ENCODE measurements at places on chromosomes 3 and 15.
A peak's percentile ranks its signal among the peaks of the same experiment; 100 is the strongest.

- H3K36me3 ChIP-seq = peaks cover 4% of the 10 kb centered on the region
- H3K27ac ChIP-seq = no peak overlapping the region
- H3K4me3 ChIP-seq = no peak overlapping the region
- peaks cover 35% of the 10 kb centered on the region for H3K27me3 ChIP-seq
Observed at GRCh38 chr15:79724804-79725203, 172.0 kb downstream of the MTHFS start.

DNA sequence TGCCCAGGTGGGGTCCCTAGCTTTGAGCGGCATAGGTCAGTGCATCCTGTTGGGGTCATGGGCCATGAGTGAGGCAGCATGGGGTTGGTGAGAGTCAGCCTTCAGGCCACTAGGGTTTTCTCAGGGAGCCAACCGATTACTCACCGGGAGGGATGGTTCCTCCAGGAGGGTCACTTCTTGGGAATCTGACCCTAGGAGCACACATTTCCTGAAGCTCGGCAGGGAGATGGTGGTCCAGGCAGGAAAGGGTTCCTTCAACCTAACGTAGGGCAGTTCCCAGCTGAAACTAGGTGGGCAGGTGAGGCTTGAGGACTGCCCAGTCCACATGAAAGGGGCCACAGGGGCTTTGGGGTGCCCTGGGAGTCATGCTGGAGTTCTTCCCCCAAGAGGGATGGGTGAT is 218.0 kb downstream of the UBE3A start:
- no peaks in the 10 kb centered on the region for H3K4me1 ChIP-seq
- DNase-seq = no peak
- no peaks in the 10 kb centered on the region for H3K27me3 ChIP-seq
- no peak overlapping the region for H3K4me3 ChIP-seq
- H3K36me3 ChIP-seq = no peaks in the 10 kb centered on the region

GRCh38 chr15:74696808-74697207 is 984 bp upstream of the EDC3 start:
- no peak for DNase-seq
- H3K36me3 ChIP-seq = peaks cover 2% of the 10 kb centered on the region
- peaks cover 33% of the 10 kb centered on the region for H3K4me1 ChIP-seq
- peaks cover 3% of the 10 kb centered on the region for H3K27me3 ChIP-seq

- H3K4me1 ChIP-seq = peaks cover 2% of the 10 kb centered on the region
- DNase-seq = no peak
- no peak overlapping the region for H3K27ac ChIP-seq
- H3K27me3 ChIP-seq = peaks cover 28% of the 10 kb centered on the region
Observed at GRCh38 chr15:51232581-51232980, 105.8 kb downstream of the CYP19A1 start.

DNA sequence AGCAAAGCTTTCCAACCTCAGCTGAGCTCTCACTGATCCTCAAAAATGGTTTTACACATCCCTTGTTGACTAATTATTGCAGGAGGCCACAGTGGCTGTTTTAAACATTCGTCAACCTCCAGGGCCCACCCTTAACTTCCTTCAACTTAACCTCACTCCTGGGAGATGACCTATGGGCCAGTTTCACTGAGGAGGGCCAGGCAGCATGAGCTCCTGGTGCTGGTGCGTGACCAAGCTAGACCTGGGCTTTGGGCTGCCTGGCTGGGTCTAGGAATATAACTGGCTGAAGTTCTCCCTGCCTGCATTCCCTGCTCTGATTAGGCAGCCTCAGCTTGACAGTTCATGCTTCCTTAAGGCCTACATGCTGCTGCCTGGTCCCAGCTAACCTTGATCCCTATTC is 273.7 kb upstream of the ATP11B start:
- no peak overlapping the region for H3K27ac ChIP-seq
- no peaks in the 10 kb centered on the region for H3K4me1 ChIP-seq
- no peak for DNase-seq
- no peak overlapping the region for H3K4me3 ChIP-seq
- no peaks in the 10 kb centered on the region for H3K27me3 ChIP-seq

GRCh38 chr3:8324747-8325146 is 176.9 kb upstream of the LMCD1 start:
- DNase-seq = peak; percentile 45
- peaks cover 10% of the 10 kb centered on the region for H3K27me3 ChIP-seq
- peak overlapping the region; percentile 65 for H3K27ac ChIP-seq
- H3K4me1 ChIP-seq = peaks cover 22% of the 10 kb centered on the region
- H3K4me3 ChIP-seq = no peak overlapping the region
- H3K36me3 ChIP-seq = peaks cover 2% of the 10 kb centered on the region

GRCh38 chr3:194312743-194313281 is 38.3 kb downstream of the CPN2 start:
- no peak for DNase-seq
- H3K4me3 ChIP-seq = peak overlapping the region; percentile 41
- peaks cover 15% of the 10 kb centered on the region for H3K27me3 ChIP-seq
- H3K4me1 ChIP-seq = peaks cover 23% of the 10 kb centered on the region
- H3K27ac ChIP-seq = no peak overlapping the region
- no peaks in the 10 kb centered on the region for H3K36me3 ChIP-seq
